ENCODE measurements at places on chromosomes 4 and X. TPM values are rescaled to one million over a fixed set of nuclear protein-coding genes. Genes with fewer than 3 reads are reported as not detected.

DNA sequence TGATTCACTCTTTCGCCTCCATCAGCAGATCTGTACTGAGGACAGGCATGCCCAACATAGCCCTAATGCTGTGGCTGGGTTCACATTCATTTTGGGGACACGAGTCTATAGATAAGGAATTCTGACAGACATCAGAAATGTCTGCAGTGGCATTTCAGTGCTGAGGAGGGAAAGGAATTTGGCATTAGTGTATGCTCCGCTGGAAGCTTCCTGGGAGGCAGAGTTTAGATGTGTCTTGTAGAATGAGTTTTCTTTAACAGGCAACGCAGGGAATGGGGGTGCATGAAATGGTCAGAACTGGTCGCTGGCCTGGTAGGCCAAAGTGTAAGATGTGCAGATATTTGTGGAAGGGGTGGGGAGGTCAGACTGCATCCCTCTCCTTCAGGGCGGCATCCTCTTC is 43.5 kb upstream of the ZNF518B start:
- no peaks in the 10 kb centered on the region for H3K4me1 ChIP-seq
- H3K27me3 ChIP-seq, result peaks cover 2% of the 10 kb centered on the region
- H3K36me3 ChIP-seq, result no peaks in the 10 kb centered on the region

DNA sequence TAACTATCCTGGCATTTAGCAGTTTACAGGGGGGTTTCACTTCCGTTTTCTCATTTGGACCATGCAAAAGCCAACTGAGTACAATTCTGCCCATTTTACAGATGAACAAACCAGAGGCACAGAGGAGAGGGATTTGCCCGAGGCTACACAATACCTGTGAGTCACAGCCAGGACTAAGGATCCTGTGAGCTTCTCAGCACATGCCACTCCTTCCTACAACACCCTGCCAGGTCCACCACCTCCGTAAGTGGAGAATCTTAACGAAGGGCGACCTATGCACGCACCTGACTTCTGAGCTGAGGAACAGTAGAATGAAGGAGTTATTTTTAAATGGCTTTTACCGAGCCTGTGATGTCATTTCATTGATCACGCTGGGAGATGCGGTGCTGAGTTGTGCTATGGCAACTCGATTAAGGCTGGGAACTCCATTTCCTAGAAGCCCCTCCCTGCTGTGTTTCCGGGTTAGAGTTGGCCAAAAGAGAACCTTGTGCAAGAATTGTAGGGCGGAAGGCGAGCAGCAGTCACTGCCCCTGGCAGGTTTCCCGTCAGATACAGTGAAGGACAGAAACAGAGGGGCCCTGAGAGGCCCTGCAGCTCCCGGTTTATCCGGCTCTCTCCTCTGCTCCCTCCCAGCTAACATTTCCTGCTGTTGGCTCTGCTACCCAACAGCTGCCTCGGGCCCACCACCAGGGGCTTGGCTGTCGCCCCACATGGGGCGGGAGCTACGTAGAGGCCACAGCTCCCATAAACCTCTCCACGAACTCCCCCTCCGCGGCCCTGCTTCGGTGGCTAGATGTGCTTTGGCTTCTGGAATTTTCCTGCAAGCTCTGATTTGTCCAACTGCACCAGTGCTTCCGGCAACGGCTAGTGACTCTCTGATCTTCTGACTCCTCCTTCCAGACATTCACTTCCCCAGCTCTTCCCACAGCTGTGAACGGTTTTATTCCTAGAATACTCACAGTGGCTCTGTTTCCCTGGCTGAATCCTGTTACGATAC is 75.1 kb upstream of the USP9X start:
- H3K36me3 ChIP-seq, result no peaks in the 10 kb centered on the region
- H3K27ac ChIP-seq, result peak overlapping the region; percentile 77
- peaks cover 28% of the 10 kb centered on the region for H3K4me1 ChIP-seq
- peak overlapping the region; percentile 54 for H3K4me3 ChIP-seq

GRCh38 chr4:182863501-182863900 is 53.7 kb downstream of the DCTD start:
- H3K27me3 ChIP-seq, result no peaks in the 10 kb centered on the region
- no peak overlapping the region for H3K4me3 ChIP-seq
- no peaks in the 10 kb centered on the region for H3K4me1 ChIP-seq
- peaks cover 9% of the 10 kb centered on the region for H3K36me3 ChIP-seq

GRCh38 chrX:93637591-93637990 is 35.8 kb downstream of the NAP1L3 start:
- no peak overlapping the region for H3K27ac ChIP-seq
- no peaks in the 10 kb centered on the region for H3K4me1 ChIP-seq
- no peaks in the 10 kb centered on the region for H3K27me3 ChIP-seq
- H3K36me3 ChIP-seq, result no peaks in the 10 kb centered on the region
- no peak overlapping the region for H3K4me3 ChIP-seq

DNA sequence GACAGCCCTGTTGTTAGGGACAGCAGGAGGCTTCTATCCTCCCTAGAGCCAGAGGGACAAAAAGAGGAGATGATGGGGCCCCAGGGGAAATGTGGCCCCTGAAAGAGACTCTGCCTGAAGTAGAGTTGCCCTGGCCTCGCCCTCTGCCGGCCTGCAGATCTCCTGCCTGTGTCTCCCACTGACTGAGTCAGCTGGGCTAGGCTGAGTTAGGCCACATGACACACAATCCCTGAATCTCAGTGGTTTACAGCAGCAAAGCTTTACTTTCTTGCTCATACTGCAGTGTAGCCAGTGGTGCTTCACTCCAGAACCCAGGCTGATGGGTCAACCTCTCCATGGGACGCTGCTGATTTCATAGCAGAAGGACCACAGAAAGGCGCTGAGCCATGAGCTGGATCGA is 23.5 kb downstream of the DRD5 start:
- H3K4me3 ChIP-seq, result no peak overlapping the region
- no peak overlapping the region for H3K27ac ChIP-seq
- H3K27me3 ChIP-seq, result peaks cover 18% of the 10 kb centered on the region
- no peak for DNase-seq
- no peaks in the 10 kb centered on the region for H3K4me1 ChIP-seq

DNA sequence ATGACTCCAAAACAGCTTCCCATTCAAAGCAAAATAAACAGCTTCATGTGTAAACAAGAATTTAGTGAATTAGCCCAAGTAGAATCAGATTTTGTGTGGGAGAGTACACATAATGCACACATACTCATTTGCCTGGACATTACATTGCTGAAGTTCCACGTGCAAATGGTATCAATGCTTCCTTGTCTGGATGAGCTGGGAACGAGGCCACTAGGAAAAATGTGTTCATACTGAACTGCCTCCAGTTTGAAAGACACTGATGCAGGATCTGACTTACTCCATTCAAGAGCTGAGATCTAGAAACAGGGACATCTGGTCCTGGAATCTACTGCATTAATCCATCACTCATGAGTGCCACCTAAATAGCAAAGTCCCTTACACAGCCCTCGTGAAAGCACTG is 228.0 kb downstream of the APBB2 start:
- H3K36me3 ChIP-seq, result no peaks in the 10 kb centered on the region
- no peak overlapping the region for H3K27ac ChIP-seq
- no peaks in the 10 kb centered on the region for H3K27me3 ChIP-seq
- no peak for DNase-seq
- H3K4me1 ChIP-seq, result no peaks in the 10 kb centered on the region

- peaks cover 6% of the 10 kb centered on the region for H3K27me3 ChIP-seq
- no peak overlapping the region for H3K4me3 ChIP-seq
- H3K4me1 ChIP-seq, result no peaks in the 10 kb centered on the region
- DNase-seq, result no peak
These were observed 102.7 kb upstream of the ZNF827 start for GRCh38 chr4:146041139-146042004.

GRCh38 chrX:97060020-97060419 is 176.3 kb downstream of the RPA4 start:
- no peak for DNase-seq
- no peaks in the 10 kb centered on the region for H3K27me3 ChIP-seq
- no peak overlapping the region for H3K4me3 ChIP-seq
- no peak overlapping the region for H3K27ac ChIP-seq
- peaks cover 2% of the 10 kb centered on the region for H3K36me3 ChIP-seq

- H3K27ac ChIP-seq, result no peak overlapping the region
- H3K4me3 ChIP-seq, result no peak overlapping the region
- no peak for DNase-seq
- H3K4me1 ChIP-seq, result peaks cover 24% of the 10 kb centered on the region
These were observed 253.1 kb upstream of the RPS6KA3 start for GRCh38 chrX:20519826-20520225.

GRCh38 chr4:105455998-105456397 is 17.9 kb downstream of the PPA2 start:
- no peaks in the 10 kb centered on the region for H3K27me3 ChIP-seq
- peaks cover 41% of the 10 kb centered on the region for H3K36me3 ChIP-seq

- no peak overlapping the region for H3K4me3 ChIP-seq
- H3K4me1 ChIP-seq, result peaks cover 6% of the 10 kb centered on the region
- H3K27me3 ChIP-seq, result peaks cover 48% of the 10 kb centered on the region
- DNase-seq, result no peak
These were observed 129.1 kb downstream of the CBR4 start for GRCh38 chr4:168880811-168881595.

DNA sequence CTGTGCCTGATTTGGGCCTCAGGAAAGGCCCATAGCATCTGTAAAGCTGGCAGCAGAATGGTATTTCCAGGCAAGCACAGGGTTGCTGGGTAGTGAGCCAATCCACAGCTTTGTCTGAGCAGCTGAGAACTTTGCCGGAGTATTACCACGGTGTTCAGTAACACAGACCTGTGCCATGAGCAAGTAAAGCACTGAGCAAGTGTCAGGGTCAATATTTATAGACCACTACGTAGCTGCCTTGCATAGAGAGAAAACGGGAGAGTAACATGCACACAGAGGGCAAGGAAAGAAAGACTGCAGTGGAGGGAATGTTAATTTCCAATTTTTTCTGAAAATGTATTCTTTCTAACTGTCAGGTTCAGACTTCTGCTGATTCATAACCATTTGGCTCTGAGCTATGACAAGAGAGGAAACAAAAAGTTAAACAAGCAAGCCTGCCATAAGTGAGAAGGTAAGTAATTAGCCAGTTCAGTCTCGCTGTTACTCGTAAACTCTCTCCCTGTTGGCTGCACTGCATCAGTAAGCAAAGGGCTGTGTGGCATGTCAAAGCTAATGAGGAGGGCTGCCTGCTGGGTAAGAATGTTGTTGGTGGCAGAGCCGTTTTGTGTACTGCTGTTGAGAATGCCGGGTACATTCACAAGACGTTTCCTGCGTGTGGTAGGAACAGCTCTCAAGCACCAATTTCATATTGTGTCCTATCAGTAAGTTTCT is 238.1 kb downstream of the BMPR1B start:
- no peaks in the 10 kb centered on the region for H3K27me3 ChIP-seq
- H3K36me3 ChIP-seq, result no peaks in the 10 kb centered on the region
- H3K27ac ChIP-seq, result no peak overlapping the region

- no peak overlapping the region for H3K4me3 ChIP-seq
- H3K36me3 ChIP-seq, result peaks cover 3% of the 10 kb centered on the region
- no peak overlapping the region for H3K27ac ChIP-seq
- H3K4me1 ChIP-seq, result no peaks in the 10 kb centered on the region
- H3K27me3 ChIP-seq, result no peaks in the 10 kb centered on the region
These were observed 250.6 kb upstream of the KLF8 start for GRCh38 chrX:55981603-55982002.

The SMIM10 gene
- 0.79 TPM for total RNA-seq

The GAGE12E gene
- total RNA-seq, result not detected

The RAB41 gene
- not detected for total RNA-seq

The GLRB gene
- total RNA-seq, result not detected

The GAGE12J gene
- total RNA-seq, result not detected

The UPF3B gene
- total RNA-seq, result 21.5 TPM
